T-cell (primary cell): ENCODE measurements at places on chromosomes 1 and 21.

DNA sequence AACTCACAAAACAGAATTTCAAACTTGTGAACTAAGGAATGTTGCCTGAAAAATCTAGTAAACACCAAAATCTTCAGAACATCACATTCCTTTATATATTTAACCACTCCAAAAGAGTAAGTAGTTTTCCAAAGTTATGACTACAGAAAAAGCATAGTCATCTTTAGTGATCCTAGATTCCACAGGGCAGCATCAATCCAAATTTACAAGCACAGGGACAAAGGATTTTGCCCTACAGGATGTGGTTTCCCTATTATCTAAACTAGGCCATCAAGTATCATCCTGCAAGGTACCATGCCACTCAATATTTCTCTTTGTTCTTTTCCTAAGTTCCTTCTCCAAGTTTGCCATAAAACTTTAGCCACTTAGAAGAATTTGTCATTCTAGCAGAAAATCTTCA, 33.0 kb downstream of the COP1 start:
- peaks cover 35% of the 10 kb centered on the region for H3K36me3 ChIP-seq
- no peak overlapping the region for H3K27ac ChIP-seq
- H3K4me3 ChIP-seq: no peak overlapping the region
- H3K27me3 ChIP-seq: no peaks in the 10 kb centered on the region
- no peak for DNase-seq
- H3K4me1 ChIP-seq: peaks cover 5% of the 10 kb centered on the region

GRCh38 chr1:90798883-90799282, 81.8 kb upstream of the BARHL2 start:
- H3K27me3 ChIP-seq: peaks cover 4% of the 10 kb centered on the region
- H3K4me1 ChIP-seq: no peaks in the 10 kb centered on the region
- H3K4me3 ChIP-seq: no peak overlapping the region

- no peak overlapping the region for H3K4me3 ChIP-seq
- H3K27me3 ChIP-seq: no peaks in the 10 kb centered on the region
- DNase-seq: no peak
- no peak overlapping the region for H3K27ac ChIP-seq
- no peaks in the 10 kb centered on the region for H3K4me1 ChIP-seq
Measured at GRCh38 chr1:184023171-184023570, 14.4 kb downstream of the COLGALT2 start.

DNA sequence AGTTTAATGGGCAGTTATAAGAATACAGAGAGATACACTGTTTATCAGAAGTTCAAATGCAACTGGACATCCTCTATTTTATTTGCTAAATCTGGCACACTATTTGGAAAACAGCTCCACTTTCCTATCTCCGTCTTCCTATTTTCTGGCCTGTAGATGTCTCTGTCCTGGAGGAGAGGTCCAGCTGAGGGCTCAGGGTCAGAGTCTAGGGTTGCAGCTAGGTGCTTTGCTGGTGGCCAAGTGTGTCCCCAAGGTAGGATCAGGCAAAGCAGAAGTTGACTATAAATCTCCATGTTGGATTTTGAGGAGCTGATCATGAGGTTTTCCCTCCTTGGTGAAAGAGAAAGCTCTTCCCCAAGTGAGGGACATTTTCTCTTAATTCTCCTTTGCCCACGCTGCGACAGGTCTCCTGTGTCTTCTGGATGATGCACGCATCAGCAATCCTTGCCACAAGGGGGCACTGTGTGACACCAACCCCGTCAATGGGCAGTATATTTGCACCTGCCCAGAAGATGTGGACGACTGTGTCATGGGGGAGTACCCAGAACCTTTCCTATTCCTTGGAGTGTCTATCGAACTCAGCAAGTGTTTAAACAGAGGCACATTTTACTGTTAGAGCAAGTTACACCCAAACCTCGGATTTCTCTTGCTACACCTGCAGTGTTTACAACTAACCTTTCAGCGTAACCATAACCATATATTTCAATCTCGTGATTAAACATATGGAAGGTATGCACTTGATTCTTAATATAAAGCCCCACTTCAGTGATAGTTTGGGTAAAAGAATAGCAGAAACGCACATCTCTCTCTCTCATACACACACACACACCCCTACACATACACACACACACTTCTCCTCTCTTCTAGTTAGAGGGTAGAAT, 10.2 kb downstream of the ADAM30 start:
- H3K36me3 ChIP-seq: no peaks in the 10 kb centered on the region
- no peaks in the 10 kb centered on the region for H3K4me1 ChIP-seq
- H3K27ac ChIP-seq: no peak overlapping the region
- H3K4me3 ChIP-seq: no peak overlapping the region
- H3K27me3 ChIP-seq: no peaks in the 10 kb centered on the region

DNA sequence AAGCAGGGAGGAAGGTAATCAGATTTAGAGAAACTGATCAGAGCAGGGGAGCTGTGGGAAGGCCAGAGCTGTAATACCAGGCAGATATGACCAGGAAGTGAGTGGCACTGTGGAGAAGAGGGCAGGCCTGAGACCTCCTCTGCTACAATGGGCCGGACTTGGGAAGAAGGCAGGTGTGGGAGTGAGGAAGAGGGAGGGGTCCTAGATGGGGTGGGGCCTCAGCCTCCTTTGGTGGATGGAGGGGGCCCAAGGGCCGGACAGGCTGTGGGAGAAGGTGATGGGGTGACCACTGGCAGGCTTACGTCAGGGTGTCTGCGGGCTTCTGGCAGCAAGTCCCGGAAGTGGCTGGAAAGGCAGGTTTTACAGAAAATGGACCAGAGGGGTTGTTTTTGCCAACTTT, 5.0 kb upstream of the HPCA start:
- no peak for DNase-seq
- H3K27ac ChIP-seq: no peak overlapping the region
- H3K27me3 ChIP-seq: peaks cover 69% of the 10 kb centered on the region
- no peaks in the 10 kb centered on the region for H3K36me3 ChIP-seq
- H3K4me1 ChIP-seq: peaks cover 9% of the 10 kb centered on the region

DNA sequence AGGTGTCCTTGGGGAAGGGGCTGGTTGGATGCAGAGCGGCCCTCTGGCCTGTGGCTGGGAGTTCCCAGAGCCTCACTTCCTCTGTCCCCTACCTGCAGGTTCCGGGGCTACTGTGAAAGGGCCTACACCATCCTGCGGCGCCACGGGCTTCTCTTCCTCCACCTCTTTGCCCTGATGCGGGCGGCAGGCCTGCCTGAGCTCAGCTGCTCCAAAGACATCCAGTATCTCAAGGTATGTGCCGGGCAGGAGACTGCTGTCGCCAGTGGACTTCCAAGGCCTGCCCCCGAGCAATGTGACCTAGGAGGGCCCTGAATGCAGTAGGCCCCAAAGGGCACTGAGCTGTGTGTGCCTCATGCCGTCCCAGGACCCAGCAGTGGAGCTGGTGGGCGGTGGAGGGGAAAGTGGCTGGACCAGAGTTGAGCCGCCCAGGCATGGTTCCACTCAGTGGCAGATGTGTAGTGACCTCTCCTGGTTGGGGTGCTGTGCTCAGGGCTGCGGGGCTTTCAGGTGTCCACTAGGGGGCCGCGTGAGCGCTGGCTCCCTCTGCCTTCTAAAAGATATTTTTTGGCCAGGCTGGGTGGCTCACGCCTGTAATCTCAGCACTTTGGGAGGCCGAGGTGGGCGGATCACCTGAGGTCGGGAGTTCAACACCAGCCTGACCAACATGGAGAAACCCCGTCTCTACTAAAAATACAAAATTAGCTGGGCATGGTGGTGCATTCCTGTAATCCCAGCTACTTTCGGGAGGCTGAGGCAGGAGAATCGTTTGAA, 73.4 kb downstream of the PIK3CD start:
- peaks cover 84% of the 10 kb centered on the region for H3K36me3 ChIP-seq
- DNase-seq: peak; percentile 63
- H3K27me3 ChIP-seq: no peaks in the 10 kb centered on the region
- peaks cover 97% of the 10 kb centered on the region for H3K4me1 ChIP-seq
- peak overlapping the region; percentile 38 for H3K27ac ChIP-seq

DNA sequence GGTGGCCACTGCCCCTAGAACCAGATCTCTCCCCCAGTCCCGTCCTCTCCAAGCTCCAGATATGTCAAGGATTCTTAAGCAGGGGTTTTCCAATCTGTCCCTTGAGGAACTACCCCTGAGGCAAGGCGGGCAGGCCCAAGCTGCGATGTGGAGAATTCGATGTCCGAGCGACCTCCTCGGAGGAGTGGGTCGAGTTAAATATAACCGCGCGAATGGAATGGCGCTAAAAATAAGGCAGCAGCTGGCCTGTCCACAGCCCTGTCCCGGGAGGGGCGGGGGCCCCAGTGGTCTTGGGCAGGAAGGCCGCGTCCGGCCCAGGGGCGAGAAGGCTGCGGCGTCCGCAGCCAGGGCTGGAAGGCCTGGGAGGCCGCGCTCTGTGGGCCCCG, 5.8 kb upstream of the FOXD3 start:
- DNase-seq: no peak
- H3K4me3 ChIP-seq: no peak overlapping the region
- H3K36me3 ChIP-seq: no peaks in the 10 kb centered on the region
- H3K27me3 ChIP-seq: peaks cover 63% of the 10 kb centered on the region
- H3K27ac ChIP-seq: no peak overlapping the region
- H3K4me1 ChIP-seq: no peaks in the 10 kb centered on the region

GRCh38 chr1:9569267-9569666, 19.4 kb upstream of the TMEM201 start:
- no peaks in the 10 kb centered on the region for H3K27me3 ChIP-seq
- no peak overlapping the region for H3K27ac ChIP-seq
- no peak for DNase-seq
- peaks cover 4% of the 10 kb centered on the region for H3K36me3 ChIP-seq
- no peaks in the 10 kb centered on the region for H3K4me1 ChIP-seq
